ENCODE measurements at places on chromosomes 7 and 10. TPM values are rescaled to one million over a fixed set of nuclear protein-coding genes. Genes with fewer than 3 reads are reported as not detected.

CAMK2G gene
- total RNA-seq: 54.4 TPM

DNA sequence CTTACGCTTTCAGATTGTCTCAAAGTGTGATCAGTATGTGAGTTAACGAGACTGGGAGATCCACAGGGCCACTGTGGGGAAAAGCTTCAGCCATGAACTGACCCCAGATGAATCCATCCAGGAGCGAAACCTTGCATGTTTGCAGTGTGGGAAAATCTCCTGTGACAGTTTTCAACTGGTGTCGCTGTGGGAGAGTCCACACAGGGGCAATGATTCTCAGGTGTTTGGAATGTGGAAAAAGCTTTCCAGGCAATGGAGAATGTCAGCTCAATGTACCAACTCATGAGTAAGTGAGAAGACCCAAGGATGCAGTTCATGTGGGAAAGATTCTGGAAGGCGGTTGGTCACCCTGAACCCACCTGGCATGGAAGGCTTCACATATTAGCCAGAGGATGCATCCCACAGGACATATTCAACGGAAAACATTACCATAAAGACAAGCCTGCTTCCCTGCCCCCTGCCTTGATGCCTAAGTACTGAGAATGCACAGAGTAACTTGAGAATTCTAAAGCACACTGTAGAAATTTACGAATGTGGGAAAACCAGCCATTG, 204.1 kb upstream of the BMPER start:
- no peak for DNase-seq

- no peak for DNase-seq
Observed at GRCh38 chr10:734481-734880, 45.0 kb upstream of the DIP2C start.

AZGP1 gene
- total RNA-seq: not detected

ZCCHC24 gene
- 0.73 TPM for total RNA-seq

GRCh38 chr10:13193637-13194036, 32.3 kb downstream of the MCM10 start:
- no peak for DNase-seq

- no peak for DNase-seq
Observed at GRCh38 chr10:71092812-71093401, 119.5 kb upstream of the UNC5B start.

- no peak for DNase-seq
Observed at GRCh38 chr7:77697535-77697831, 1.2 kb downstream of the RSBN1L start.

DNA sequence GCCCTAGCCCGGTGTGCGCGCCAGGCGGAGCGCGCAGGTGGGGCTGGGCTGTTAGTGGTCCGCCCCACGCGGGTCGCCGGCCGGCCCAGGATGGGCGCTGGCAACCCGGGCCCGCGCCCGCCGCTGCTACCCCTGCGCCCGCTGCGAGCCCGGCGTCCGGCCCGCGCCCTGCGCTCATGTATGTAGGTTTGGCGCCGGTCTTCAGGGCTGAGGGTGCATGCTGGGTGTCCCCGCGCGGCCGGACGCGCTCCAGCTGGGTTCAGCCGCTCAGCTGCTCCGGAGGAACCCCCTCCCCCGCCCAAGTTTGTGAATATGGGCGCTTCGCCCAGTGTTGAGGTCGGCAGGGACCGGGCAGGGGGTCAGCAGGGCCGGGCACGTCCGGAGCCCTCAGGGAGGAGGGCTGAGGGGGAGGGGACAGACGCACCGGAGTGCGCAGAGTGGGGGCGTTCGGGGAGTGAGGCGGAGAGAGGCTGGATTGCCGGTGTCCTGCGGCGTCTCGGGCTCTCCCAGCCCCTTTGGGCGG, 559 bp downstream of the VWC2 start:
- DNase-seq: no peak

WIPF3 gene
- not detected for total RNA-seq

HOXA5 gene
- total RNA-seq: not detected

FOXP2 gene
- not detected for total RNA-seq
